ENCODE measurements at places on chromosomes 16 and 17.
A peak's percentile ranks its signal among the peaks of the same experiment; 100 is the strongest.

DNA sequence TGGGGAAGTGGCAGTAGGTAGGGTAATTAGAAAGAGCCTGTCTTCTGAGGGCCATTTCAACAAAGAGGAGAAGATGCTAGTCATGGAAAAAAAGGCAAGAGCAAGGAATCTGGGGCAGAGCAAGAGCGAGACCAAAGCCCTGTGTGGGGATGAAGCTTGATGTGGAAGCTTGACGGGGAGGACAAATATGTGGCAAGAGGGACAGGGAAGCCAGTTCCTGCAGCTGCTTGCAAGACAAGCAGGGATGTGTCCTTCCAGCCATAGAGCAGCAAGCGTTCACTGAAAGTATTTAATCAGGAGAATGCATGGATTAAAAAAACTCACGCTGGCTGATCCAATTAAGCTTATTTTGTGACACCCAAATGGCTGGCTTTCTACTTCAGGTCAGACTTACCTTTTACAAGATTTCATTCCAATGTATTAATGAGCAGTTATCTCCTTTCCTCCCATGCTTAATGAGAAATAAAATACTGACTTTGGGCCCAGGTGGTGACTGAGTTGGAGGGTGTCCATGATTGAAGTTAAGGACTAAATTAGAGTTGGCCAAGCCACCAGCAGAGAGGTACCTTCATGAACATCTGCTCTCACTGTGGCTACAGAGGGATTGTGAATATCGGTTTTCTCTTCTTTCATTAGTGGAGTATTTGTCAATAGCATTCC, 76.8 kb downstream of the ABCA8 start:
- DNase-seq, result no peak

GRCh38 chr17:73365906-73366623, 54.3 kb upstream of the CDC42EP4 start:
- DNase-seq, result no peak

- DNase-seq, result no peak
Measured at GRCh38 chr16:11006656-11007055, 62.3 kb downstream of the CLEC16A start.

DNA sequence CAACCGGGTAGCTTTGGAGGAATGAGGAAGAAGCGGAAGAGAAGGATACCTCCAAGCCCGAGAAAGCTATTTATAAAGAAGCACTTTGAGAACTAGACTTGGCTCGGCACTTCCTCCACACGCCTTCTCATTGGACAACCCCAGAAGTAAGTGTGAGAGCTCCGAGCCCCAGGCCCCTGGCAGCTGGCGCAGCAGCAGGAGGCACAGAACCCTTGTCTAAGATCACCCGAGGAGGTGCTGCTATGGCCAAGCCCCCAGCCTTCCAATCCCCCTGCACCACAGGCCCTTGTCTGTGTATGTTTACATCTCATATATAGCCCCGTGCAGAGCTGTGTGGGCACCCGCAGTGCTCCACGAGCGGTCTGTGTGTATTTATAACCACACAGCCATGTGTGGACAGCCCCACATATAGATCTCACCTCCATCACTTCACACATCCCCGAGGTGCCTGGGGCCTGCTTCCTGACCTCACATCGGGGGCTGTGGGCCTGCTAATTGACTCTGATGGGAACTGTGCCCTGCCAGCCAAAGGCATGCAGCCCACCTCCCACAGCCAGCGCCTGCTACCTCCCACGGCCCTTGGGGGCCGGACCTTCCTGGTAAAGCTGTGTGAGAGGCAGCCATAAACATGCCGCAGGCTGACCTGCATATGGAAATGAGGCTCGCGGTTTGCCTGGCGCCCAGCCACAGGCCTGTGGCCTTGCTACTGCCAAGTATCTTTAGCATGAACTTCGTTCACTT, 96.1 kb downstream of the C17orf67 start:
- peak; percentile 78 for DNase-seq

GRCh38 chr17:80885947-80886582, 105.6 kb upstream of the CHMP6 start:
- DNase-seq, result no peak

DNA sequence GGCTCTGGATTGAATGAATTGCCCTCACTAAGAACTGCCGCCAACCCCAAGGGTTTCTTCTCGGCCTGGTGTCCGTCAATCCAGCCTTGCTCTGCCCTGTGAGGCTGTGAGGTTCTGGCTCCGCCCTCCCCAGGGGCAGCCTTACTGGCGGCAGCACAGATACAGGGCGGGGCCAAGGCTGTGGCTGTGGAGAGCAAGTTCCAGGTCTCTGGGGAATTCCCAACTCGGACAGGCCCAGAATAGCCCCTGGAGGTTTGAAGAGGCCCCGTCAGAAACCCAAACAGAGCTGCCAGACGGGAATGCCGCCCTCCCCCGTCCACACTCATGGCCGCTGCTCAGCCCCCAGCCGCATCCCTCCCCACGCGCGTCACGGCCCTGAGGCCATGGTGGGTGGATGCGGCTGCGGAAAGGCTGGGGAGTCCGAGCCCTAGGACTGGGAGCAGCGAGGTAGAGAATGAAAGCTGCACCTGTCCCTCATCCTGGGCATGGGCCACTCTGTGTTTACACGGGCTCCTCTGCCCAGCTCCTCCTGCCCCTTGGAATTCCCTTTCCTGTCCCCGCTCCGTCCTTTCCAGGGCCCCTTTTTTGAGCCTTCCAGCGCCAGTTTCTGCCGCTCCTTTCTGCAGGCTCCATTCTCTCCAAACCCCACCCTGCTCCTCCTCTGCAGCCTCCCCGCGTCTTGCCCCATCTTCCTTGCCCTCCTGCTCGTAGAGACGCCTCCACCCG, 660 bp upstream of the PRRT2 start:
- peak; percentile 76 for DNase-seq

GRCh38 chr17:15236281-15237105, 28.6 kb downstream of the PMP22 start:
- DNase-seq, result no peak

GRCh38 chr17:80845863-80846671, 145.6 kb upstream of the CHMP6 start:
- DNase-seq, result no peak

DNA sequence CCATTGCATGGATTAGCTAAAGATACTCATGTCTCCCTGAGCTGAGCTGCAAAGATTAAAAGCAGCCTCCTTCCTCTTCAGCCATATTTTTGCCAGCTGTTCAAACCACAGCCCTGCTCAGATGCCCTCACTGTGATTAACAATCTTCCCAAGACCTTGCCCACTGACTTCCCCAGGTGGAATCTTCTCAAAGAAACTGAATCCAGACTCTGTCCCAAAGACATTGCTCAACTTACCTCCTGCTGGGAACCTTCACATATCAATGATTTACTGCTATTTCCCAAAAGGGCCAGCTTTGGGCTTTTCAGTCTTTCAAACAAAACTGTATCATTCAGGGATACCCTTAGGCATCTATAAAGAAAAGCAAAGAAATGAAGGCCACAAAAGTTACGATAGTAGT, 9.2 kb downstream of the C17orf67 start:
- no peak for DNase-seq

DNA sequence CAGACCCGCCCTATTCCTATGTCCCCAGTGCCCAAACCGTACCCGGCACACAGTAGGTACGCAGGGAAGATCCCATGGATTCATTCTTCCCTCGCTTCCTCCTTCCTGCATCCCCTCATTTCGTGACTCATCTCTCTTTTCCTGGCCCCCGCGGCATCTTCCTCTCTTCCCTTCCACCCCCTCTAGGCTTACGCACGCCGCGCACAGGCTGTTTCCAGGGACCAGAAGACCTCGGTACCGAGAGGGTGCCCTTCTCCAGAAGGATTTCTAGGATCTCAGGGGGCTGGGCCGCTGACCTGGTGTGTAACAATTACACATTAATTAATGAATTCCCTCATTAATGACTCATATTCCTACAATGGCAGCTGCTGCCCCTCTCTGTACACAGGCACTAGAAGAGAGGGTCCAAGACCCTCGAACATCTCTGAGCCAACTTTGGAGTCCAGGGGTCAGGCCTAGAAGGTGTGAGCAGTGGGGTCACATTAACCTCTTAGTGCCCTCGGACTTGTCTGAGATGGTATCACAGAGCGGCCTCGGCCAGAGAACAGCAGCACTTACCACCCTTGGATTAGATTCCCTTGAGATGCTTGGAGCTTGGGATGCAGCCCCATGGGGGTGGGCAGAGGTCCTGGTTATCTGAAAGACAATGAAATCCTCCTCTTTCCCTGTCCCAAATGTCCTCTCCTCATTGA, 16.8 kb upstream of the PLLP start:
- DNase-seq, result no peak

GRCh38 chr17:29378500-29378899, 11.7 kb upstream of the TAOK1 start:
- no peak for DNase-seq

- DNase-seq, result no peak
Measured at GRCh38 chr17:55407641-55408566, 13.7 kb downstream of the MMD start.

- no peak for DNase-seq
Measured at GRCh38 chr16:53187775-53188174, 133.0 kb downstream of the CHD9 start.

GRCh38 chr16:85543536-85543935, 69.6 kb upstream of the GSE1 start:
- DNase-seq, result no peak

GRCh38 chr17:64217249-64217691, 45.8 kb downstream of the TEX2 start:
- no peak for DNase-seq

- DNase-seq, result no peak
Measured at GRCh38 chr16:81410643-81411293, 33.8 kb upstream of the CMIP start.
